T-cell (primary cell): ENCODE measurements at places on chromosomes 3 and 15. TPM values are rescaled to one million over a fixed set of nuclear protein-coding genes. Genes with fewer than 3 reads are reported as not detected.

Gene CYP1A2
- not detected for total RNA-seq

Gene KNG1
- total RNA-seq, result 0.22 TPM

Gene SATB1
- total RNA-seq, result 284 TPM

Gene ANKRD34C
- not detected for total RNA-seq

Gene AMIGO3
- 0.26 TPM for total RNA-seq

Gene CD80
- total RNA-seq, result 3.5 TPM

Gene SLC12A1
- not detected for total RNA-seq

DNA sequence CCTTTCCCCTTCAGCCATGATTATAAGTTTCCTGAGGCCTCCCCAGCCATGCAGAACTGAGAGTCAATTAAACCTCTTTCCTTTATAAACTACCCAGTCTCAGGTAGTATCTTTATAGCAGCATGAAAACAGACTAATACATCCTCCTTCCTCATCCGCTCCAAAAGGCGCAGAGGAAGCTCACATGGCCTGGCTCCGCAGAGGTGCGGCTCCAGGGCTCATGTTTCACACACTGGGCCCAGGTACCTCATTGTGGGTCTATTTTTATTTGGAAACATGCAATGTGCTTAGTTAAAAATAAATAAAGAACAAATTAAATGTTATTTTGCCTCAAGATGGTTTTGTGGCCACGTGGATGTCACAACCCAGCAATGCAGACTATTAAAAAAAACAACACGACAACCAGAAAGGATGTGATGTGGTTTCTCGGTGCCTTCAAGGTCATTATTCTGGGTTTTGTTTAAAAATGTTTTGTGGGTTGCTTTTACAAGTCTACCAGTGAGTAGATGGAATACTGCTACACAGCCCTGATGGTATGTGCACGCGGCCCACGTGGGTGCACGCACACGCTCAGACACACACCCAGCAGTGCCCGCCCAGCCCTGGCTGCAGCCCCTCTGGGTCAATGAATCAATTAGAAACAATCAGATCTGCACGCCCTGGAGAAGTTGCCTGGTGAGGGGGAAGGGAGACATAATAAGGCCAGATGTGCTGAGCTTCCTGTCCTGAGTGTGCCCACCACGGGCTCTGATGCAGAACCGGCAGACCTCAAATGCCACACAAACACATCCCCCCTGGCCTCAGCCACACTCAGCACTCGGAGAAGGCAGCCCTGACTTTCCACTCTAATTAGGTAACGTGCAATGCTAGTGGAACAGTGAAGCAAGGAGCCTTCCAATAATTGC, 140.1 kb downstream of the ADAMTS17 start:
- no peaks in the 10 kb centered on the region for H3K4me1 ChIP-seq
- no peak overlapping the region for H3K27ac ChIP-seq
- DNase-seq, result peak; percentile 3
- peaks cover 2% of the 10 kb centered on the region for H3K27me3 ChIP-seq
- no peaks in the 10 kb centered on the region for H3K36me3 ChIP-seq

DNA sequence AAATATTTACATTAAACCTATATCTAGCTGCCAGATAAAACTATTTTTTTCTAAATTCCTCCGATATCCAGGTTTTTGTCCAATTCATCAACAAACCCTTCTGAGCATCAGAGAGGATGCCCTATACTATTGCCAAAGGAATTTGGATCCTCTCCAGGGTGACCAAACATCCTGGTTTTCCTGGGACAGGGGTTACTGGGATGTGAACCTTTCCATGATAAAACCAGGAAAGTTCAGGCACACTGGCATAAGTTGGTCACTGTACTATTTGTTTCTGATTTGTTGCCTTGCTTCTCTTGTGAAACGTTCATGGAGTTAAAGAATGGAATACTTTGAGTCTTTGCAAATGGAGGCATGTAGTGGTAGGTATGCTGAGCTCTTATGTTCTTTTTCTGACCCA, 63.5 kb downstream of the TLNRD1 start:
- H3K27me3 ChIP-seq, result peaks cover 6% of the 10 kb centered on the region
- no peak overlapping the region for H3K27ac ChIP-seq
- H3K36me3 ChIP-seq, result no peaks in the 10 kb centered on the region
- no peak overlapping the region for H3K4me3 ChIP-seq
- no peak for DNase-seq

DNA sequence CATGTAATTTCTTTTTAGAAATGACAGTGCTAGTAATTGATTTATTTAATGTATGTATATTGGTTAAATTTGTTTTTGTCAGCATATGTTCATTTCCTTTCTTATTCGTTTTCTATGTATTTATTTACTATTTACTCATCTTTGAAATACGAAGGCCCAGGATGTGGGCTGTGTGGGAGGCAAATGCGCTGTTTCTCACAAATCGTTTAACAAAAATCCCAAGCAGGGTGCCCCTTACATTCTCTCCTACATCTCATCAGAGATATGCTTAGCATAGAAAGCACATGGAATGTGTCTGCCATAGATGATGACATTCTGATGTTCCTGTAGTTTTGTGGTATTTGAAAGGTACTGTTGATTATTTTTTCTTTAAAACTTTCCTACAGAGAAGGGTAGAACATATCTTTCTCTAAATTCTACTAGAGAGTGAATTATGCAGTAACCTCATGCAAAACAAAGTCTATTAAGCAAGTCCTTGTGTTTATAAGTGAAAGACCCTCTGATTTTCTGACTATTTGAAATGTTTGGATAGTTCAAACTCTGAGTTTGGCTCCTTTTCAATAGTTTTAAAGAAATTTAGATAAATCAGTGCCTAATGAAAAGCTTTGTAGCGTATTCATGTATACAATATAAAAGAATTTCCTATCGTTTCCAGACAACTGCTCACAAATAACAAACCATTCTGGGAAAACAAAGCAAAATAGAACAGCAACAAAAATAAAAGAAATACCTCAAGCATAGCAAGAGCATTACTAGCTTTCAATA, 111.1 kb upstream of the VGLL3 start:
- no peak for DNase-seq
- no peak overlapping the region for H3K27ac ChIP-seq
- H3K36me3 ChIP-seq, result no peaks in the 10 kb centered on the region
- no peaks in the 10 kb centered on the region for H3K27me3 ChIP-seq
- H3K4me1 ChIP-seq, result no peaks in the 10 kb centered on the region
- H3K4me3 ChIP-seq, result no peak overlapping the region

DNA sequence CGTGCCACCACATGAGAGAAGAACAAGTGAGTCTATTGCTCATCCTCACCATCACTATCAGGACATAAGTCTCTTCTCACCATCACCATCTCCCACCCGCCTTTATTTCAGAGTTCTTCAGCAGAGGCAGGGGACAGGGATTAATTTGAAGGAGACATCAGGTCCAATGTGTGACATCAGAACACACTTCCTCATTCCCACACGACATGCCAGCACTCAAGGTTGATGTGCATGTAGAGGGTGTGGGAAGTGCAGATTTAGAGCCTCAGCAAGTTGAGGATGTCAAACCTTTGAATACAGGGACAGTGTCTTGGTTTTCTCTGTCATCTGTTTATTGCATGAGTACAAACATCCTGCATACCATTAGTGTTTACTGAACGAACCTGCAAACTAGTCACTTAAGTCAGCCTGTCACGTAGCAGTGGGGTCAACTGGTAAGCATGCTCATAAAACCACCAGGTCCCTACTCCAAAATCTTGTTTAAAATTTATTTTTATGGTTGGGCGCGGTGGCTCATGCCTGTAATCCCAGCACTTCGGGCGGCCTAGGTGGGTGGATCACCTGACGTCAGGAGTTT, 104.4 kb downstream of the MYLK start:
- no peaks in the 10 kb centered on the region for H3K36me3 ChIP-seq
- H3K4me1 ChIP-seq, result no peaks in the 10 kb centered on the region
- H3K4me3 ChIP-seq, result no peak overlapping the region
- DNase-seq, result no peak
- H3K27ac ChIP-seq, result no peak overlapping the region

GRCh38 chr3:193910886-193911738, 224.8 kb upstream of the HES1 start:
- DNase-seq, result peak; percentile 13
- peaks cover 5% of the 10 kb centered on the region for H3K27me3 ChIP-seq
- peaks cover 23% of the 10 kb centered on the region for H3K4me1 ChIP-seq
- no peaks in the 10 kb centered on the region for H3K36me3 ChIP-seq
- peak overlapping the region; percentile 44 for H3K4me3 ChIP-seq
- H3K27ac ChIP-seq, result peak overlapping the region; percentile 58

DNA sequence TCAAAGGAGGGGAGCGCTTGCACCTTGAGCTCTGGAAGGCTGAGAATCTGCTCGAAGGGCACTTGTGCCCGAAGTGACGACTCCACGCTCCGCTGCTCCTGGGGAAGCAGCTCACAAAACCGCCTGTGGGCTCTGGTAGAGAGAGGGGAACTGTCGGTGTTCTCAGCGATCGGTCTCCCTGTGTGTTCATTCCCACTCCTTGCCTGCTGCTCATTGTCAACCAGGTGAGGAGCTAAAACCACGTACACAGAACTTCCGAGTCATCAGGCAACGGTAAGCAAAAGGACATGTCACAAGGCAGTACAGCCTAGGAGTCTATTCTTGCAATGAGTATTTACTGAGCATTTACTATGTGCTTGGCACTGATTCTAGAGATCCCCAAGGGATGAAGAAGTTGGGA, 1.5 kb downstream of the CIB1 start:
- H3K4me1 ChIP-seq, result peaks cover 57% of the 10 kb centered on the region
- no peaks in the 10 kb centered on the region for H3K27me3 ChIP-seq
- H3K36me3 ChIP-seq, result peaks cover 10% of the 10 kb centered on the region

GRCh38 chr3:128408693-128409623, 57.7 kb downstream of the DNAJB8 start:
- no peaks in the 10 kb centered on the region for H3K27me3 ChIP-seq
- DNase-seq, result no peak
- no peak overlapping the region for H3K27ac ChIP-seq
- peaks cover 10% of the 10 kb centered on the region for H3K36me3 ChIP-seq
- H3K4me1 ChIP-seq, result no peaks in the 10 kb centered on the region

GRCh38 chr15:83650831-83651230, 3.1 kb upstream of the ADAMTSL3 start:
- peaks cover 30% of the 10 kb centered on the region for H3K27me3 ChIP-seq
- no peak for DNase-seq
- no peak overlapping the region for H3K27ac ChIP-seq
- no peaks in the 10 kb centered on the region for H3K36me3 ChIP-seq

- H3K27me3 ChIP-seq, result no peaks in the 10 kb centered on the region
- peaks cover 10% of the 10 kb centered on the region for H3K4me1 ChIP-seq
- H3K36me3 ChIP-seq, result no peaks in the 10 kb centered on the region
Observed at GRCh38 chr3:5017925-5018531, 38.8 kb downstream of the BHLHE40 start.

GRCh38 chr3:99767291-99767690, 50.4 kb upstream of the CMSS1 start:
- no peak overlapping the region for H3K4me3 ChIP-seq
- no peaks in the 10 kb centered on the region for H3K27me3 ChIP-seq
- no peak for DNase-seq
- no peaks in the 10 kb centered on the region for H3K4me1 ChIP-seq
- H3K27ac ChIP-seq, result no peak overlapping the region

DNA sequence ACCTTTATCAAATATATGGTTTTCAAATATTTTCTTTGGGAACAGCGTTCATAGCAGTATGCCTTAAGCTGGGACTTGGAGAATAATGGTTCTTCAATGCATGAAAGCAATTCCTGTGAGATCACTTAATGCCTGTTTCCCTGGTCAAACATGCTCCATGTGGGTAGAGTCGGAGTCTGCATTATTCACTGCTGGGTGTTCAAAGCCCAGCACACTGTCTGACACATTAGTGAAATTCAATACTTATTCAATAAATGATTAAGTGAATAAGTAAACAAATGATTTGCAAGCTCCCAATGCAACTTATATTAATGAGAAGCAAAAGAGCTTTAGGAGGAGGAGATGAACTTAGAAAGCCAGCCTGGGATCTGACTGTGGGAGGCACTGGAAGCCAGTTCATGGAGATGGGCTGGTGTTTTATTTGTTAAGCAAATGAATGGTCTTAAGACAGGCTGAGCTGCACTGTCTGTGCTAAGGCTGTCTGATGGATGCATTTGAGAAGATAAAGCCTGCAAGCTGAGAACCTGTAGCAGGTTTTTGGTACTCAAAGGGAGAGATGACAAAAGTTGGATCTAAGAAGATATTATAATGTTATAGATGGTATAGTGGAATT, 490.8 kb downstream of the MCTP2 start:
- H3K27ac ChIP-seq, result no peak overlapping the region
- H3K27me3 ChIP-seq, result no peaks in the 10 kb centered on the region
- H3K4me1 ChIP-seq, result no peaks in the 10 kb centered on the region
- DNase-seq, result no peak

DNA sequence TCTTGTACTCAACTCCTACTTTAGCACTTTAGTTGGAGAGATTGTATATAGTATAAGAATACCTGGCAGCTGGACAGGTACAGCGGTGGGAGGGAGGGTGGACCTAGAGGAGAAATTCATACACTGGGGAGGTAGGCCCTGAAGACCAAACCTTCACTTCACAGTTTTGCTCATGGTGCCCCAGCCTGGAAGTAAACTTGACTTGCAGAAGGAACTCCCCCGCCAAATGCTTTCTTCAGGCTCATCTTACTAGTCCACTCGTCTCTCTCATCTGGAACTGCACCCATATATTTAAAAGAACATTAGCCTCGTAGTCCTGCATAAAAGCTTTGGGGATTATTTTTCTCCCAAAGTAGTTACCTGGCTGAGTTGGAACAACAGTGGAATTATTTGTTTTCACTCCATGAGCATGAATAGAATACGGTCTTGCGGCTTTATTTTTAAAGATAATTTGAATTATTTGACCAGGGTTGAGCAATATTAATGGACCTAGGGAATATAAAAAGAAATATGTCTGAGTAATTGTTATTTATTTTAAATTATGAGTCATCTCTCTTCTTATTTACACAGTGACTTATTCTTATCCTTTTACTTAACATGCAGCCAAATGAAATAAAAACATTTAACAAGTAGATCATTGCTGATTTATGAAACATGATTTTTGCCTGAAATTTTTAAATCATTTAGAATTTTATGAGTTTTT, 25.5 kb upstream of the CP start:
- no peak overlapping the region for H3K27ac ChIP-seq
- no peak overlapping the region for H3K4me3 ChIP-seq
- DNase-seq, result no peak
- H3K4me1 ChIP-seq, result no peaks in the 10 kb centered on the region
- no peaks in the 10 kb centered on the region for H3K36me3 ChIP-seq
